ENCODE measurements at places on chromosomes 1 and 21.

GRCh38 chr1:172177849-172178248, 242.6 kb upstream of the C1orf105 start:
- DNase-seq, result no peak

DNA sequence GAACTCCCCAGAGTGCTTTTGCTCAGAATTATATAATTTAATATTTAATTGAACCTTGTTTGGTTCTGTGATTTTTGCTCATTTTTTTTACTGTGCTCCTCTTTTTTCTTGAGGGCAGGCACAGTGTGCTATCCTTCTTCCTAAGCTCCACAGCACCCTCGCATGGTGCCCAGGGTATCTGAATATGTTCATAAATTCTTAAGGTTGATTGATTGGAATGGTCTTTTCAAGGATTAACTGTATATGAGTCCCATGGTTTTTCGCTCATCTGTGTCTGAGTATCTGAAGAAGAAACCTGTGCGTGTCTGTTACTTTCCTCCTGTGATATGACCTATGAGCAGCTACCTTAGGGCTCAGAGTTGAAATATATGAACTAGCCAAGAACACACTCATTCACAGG, 393.7 kb downstream of the HLX start:
- DNase-seq, result no peak

- DNase-seq, result no peak
These were observed 75.0 kb downstream of the PTPN14 start for GRCh38 chr1:214476229-214476985.

- DNase-seq, result no peak
These were observed 7.1 kb upstream of the GADD45A start for GRCh38 chr1:67677930-67678329.

DNA sequence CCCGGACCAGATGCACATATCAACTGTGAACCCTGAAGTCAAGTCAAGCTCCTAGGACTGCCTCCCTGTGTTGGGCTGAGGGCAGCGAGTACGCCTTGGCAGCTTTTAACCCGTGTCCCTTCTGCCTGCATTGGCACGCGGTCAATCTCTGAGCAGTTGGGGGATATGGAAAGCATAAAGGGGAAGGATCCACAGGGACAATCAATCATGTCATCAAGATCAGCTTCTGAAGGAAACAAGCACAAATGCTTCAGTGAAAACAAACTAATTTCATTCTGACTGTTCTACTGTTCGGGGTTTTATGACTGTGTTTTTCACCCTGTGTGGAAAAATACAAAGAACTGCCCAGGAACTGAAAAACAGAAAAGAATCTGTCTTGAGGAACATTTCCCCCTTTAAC, 106.2 kb downstream of the RUNX1 start:
- no peak for DNase-seq

GRCh38 chr1:33361532-33362235, 40.8 kb upstream of the A3GALT2 start:
- DNase-seq, result no peak

DNA sequence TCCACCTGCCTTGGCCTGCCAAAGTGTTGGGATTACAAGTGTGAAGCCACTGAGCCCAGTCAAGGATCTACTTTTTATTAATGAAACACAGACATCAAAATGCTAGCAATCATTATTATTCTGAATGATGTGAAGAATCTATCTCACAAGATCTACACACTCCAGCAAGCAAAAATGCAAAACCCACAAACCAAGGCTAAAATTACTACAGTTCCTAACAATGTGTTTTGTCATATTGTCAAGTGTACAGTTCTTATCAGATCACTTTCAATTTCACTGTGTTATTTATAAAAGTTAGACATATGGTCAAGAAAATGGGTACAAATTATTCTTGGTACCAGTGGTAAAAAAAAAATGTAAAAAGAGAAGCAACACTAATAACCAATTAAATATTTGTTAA, 61.3 kb upstream of the SDC3 start:
- no peak for DNase-seq

- no peak for DNase-seq
These were observed 124.5 kb downstream of the DNM3 start for GRCh38 chr1:171965777-171966176.

DNA sequence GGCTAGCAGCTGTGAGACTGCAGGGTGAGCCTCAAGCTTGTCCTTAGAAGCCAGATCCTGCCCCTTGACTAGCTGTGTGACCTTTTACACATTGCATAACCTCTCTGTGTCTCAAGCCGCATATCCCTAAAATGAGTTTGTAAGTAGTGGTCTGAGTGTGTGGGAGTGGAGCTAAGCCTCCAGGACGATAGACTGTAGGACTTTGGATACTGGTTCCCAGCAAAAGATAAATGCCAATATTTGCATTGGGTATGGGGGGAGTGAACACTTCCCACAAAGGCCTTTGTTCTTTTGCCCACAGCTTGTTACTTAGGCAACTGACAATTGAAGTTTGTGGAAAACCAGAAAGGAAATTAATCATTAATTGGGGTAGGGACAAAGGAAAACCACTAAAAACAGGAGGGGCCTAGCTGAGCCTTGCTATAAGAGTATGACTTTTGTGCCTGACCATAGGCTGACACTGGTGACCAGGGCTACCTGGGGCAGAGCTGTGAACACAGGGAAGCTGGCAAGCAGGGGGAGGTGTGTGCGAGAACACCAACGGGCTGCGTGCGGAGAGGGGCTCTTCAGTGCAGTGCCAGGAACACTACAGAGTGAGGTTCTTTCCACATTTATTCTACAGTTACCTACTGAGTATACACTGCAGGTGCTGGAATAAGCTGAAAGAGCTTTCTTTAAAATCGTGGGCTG, 102.4 kb upstream of the ETV3 start:
- DNase-seq, result no peak

DNA sequence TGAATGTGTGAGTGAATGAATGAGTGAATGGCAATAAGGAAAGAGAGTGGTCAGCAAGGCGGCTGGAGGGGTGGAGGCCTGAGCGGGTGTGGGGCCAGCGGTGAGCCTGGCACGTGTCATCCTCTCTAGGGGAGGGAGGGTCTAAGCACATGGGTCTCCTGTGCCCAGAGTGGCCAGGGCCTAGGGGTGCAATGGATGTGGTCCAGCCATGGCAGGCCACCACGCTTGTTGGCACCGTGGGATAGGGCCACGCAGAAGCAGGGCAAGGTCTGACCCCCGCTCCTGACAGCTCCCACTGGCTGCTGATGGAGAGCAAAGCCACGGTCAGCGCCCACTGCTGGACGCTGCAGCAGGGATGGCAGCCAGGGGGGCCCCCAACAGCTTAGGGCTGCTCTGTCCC, 19.5 kb upstream of the SPSB1 start:
- no peak for DNase-seq

DNA sequence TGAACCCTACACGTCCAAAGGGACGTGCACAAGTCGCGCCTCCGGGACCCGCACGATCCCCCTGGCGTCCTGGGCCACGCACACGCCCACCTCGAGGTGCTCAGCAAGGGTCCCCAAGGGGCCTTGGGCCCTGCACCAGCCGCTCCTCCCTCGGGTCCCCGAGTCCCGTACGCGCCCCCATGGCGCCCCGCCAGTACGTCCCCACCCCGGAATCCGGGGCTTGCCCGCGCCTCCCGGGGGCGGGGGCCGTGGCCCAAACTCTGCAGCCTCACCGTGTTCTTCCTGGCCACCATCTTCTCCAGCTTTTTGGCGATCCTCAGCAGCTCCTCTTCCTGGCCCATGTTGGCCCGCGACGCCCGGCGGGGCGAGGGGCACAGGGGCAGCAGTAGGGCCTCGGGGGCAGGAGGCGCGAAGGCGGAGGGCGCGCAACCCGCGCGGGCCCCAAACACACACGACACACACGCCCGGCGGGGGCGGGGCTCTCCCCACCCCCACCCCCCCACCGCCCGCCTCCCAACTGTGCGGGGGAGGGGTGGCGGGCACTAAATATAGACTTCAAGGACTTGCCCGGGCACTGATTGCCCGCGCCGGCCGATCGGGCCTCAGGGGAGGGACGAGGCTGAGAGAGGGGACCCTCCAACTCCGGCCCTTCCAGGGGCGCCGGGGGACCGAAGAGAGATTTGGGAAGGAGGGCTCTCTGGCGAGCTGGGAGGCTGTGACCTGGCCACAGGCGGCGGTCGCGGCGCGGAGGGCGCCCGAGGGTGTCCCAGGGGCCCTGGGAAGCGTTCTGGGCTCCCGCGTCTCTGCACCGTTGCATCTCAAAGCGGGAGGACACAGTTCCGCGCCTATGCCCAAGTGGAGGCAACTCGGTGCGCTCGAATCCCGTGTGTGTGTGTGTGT, at the start of gene TCEA3:
Gene TCEA3 (minus strand): TSS at position 456 of the 900 bp plus-strand sequence. CDS start 115 bp downstream, at position 341.
- no peak for DNase-seq

- no peak for DNase-seq
These were observed 2.3 kb downstream of the TNNI1 start for GRCh38 chr1:201419256-201419655.

- no peak for DNase-seq
These were observed 82.8 kb downstream of the PLPPR5 start for GRCh38 chr1:98921817-98922216.

GRCh38 chr1:35111106-35111505, 31.9 kb downstream of the ZMYM1 start:
- DNase-seq, result no peak

GRCh38 chr1:184624051-184624450, 130.6 kb downstream of the EDEM3 start:
- DNase-seq, result no peak

DNA sequence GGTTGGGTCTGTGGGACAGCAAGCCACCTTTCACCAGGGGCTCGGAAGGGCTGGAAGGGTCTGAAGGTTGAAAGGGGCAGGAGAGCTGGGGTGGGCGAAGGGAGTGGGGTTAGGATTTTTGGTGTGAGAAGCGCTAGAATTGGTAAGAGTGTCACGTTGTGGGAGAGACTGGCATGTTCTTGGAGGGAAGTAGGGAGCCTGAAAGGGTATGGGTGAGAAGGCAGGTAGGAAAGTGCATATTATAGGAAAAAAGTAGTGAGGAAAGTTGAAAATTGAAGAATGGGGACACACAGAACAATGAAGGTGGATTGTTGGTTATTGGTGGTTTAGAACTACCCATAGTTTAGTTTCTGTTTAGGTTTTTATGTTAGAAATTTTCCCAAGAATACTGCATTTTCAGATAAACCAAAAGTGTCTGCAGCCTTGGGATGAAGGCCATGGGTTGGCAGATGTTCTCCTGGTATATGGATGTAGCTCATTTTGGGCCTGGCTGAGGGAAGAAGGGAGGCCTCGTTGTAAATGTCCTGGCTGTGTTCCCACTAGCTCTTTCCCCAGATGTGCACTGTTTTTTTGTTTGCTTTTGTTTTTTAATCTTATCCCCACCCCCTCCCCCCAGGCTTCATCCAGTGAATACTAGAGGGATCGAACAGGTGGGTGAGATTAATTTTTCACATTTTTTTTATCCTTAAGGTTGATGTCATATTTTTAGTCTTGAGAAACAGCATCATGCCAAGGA, 1.2 kb downstream of the LRRC42 start:
- no peak for DNase-seq

- DNase-seq, result no peak
These were observed 125.4 kb downstream of the CASZ1 start for GRCh38 chr1:10671090-10671489.

DNA sequence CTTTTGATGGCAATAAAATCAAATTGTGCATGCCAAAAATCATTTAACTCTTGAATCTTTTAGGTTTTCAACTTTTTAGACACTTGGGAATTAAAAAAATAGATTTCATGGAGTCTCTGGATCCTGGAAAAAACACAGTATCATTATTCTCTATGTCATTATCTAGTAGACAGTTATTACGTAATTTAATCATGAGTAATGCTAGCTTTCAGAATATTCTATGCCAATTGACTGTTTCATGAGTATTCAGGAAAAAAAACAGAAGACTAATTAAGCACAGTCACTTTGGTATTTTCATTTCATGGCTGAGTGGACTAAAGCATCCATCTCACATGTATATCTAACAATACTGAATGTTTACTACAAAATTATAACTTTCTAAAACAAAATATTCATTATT, 44.0 kb downstream of the ODF2L start:
- DNase-seq, result no peak

DNA sequence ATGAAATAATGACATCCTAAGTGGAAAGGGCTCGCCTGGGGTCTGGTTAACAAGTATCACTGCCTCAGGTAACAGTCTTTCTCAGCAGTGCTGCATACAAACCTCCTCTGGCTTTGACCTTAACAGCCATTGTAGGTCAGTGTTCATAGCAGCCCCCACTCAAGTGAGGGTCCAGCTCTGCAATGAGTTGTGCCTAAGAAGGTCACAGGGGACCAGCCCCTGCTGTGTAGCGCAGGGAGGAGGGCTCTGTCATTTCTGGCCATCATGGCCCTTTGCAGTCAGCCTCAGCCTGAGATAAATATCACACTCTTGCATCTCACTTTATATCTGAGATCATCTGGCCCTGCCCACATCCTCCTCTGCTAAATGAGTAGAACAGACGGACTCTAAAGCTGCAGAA, 18.1 kb upstream of the MYSM1 start:
- DNase-seq, result no peak

GRCh38 chr1:93196591-93196990, 16.1 kb downstream of the CCDC18 start:
- DNase-seq, result no peak

GRCh38 chr21:42290505-42290904, 24.7 kb downstream of the TFF3 start:
- no peak for DNase-seq

DNA sequence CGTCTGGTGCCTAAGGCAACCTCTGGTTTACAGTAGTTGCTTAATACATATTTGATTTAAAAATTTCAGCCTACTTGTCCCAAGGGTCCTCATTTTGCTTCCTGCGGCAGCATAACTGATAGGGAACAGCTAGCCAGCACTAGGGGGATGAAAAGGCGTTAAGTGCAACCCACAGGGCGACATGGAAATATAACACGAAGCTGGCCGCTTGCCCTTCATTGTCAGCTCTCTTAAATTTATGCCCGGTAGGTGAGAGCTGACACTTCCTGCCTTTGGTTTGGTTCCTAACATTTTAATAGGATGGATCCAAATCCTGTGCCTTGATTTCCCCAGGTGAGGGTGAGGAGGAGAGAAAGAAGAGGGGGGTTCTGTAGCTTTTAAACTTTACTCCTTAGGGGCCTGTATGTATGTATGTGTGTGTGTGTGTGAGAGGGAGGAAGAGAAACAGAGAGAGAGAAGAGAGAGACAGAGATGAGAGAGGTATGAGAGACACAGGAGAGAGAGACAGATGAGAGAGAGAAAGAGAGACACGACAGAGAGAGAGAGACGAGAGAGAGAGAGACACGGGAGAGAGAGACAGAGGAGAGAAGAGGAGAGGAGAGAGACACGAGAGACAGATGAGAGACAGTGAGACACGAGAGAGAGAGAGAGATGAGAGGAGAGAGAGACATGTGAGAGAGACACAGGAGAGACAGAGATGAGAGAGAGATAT, 938 bp upstream of the ACTN2 start:
- DNase-seq, result no peak

DNA sequence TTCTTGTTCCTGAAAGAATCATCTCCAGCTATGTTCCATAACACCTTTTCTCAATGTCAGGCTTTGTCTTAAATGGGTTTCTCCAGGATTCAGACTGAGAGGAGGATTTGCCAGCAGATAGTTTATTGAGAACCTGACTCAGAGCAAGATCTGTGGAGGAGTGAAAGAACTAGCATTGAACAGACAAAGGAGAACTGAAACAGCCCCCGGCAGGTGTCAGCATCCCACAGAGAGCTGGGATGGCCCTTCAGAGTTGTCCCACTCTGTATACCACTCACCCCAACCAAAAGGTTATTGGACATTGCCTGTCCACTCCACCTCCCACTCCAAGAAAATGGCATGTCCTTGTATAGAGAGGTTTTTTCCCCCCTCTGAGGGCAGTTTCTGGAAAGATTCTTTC, 270.7 kb downstream of the PAPPA2 start:
- DNase-seq, result no peak

- no peak for DNase-seq
These were observed 21.3 kb downstream of the UROD start for GRCh38 chr1:45033356-45033755.

GRCh38 chr1:27603309-27603680, 649 bp downstream of the AHDC1 start:
- DNase-seq, result no peak

All from esophagus squamous epithelium (tissue), 5 donors.